ENCODE measurements at places on chromosomes 4 and X. TPM values are rescaled to one million over a fixed set of nuclear protein-coding genes. Genes with fewer than 3 reads are reported as not detected.

GRCh38 chrX:101595739-101596419 lies 21.9 kb downstream of the ARMCX6 start:
- DNase-seq: no peak

GRCh38 chr4:56641494-56642051 lies 39.5 kb downstream of the HOPX start:
- DNase-seq: no peak

DNA sequence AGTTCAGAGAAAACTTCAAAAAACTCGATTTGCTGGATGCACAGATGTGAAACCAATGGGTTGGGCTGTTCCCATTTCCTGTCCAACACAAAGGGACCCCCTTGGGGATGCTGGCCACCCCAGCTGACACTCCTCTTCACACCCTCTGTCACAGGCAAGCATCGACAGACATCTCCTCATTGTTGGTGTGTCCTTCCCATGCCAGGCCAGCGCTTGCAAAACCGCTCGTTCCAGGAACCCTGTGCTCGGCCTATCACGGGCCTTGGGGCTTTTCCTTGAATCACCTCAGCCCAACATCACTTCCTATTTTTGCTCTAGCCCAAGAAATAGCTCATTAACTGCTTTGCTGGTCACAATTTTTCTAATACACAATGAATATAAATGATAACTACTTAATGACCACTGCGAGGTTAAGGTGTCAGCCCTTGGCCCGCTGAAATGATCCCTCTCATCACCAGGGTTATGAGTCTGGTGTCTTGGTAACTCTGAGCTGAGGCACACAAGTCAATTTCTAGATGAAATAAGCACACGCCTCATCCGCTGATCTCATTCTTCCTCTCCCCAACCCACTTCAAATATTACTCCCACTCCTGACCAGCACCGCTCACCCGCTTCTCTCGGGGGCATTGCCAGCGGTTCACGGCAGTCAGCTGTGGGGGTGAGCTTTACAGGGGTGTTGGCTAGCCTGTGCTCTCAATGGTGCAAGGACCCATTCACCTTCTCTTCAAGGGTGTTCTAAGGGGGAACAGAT lies 32.3 kb downstream of the BCOR start:
- DNase-seq: no peak

DNA sequence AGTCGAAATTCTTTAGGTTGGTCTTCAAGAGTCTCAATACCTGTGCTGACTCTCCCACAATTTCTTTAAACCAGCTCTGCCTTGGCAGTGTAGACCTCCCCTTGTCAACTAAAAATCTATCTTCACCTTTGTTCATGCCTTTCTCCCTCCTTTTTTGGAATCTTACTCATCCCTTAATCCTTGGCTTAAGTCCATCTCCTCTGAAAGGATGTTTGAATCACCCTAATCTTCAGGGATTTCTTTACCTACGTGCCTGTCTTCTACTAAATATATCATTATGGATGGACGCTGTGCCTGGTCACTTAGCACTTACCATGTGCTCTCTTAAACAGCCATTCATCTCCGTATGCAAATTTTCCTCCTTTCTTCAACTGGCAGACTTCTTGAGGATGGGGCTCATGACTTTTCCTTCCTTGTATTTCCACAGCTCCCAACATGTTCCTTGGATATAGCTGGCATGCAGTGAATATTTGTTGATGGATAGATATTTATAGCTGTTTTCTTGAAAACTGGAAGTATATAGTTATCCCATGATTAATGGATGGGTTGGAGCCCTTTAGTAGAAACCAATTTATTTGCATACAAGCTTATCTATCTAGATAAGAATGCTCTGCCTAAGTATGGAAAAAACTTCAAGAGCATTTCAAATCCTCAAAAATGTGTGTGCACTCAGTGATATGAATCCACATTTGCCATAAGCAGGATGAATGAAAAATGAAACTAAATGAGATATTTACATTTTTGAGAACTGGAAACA lies 166.6 kb downstream of the SPRY1 start:
- no peak for DNase-seq

DNA sequence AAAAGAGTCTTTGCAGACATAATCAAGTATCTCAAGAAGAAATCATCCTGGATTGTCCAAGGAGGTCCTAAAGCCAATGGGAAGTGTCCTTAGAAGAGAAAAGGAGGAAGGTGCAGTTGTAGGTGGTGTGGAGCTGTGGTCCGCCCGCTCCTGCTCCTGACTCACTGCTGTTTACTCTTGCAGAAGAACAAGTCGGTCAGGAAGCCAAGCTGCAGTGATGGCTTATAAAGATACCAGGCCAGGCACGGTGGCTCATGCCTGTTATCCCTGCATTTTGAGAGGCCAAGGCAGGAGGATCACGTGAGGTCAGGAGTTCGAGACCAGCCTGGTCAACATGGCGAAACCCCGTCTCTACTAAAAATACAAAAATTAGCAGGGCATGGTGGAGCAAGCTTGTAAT lies 66.4 kb upstream of the ATP6AP2 start:
- DNase-seq: no peak

DNA sequence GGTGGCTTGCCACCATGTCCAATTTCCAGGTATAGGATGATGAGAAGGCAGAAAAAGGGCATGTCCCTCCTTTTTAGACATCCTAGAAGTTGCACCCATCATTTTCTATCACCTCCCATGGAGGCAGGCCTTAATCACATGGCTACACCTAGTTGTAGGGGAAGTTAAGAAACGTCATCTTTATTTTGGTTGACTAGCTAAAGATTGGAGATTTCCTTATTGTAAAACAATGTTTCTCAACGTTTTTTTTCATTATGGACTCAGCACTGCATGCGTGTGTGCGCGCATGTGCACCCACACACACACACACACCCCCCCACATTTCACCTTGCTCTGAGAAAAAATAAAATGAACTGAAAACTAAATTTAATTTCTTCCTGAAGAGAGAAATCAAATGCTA lies 2.0 kb upstream of the CXCL9 start:
- no peak for DNase-seq

GRCh38 chr4:105147016-105147552 lies 408 bp downstream of the TET2 start:
- no peak for DNase-seq

DNA sequence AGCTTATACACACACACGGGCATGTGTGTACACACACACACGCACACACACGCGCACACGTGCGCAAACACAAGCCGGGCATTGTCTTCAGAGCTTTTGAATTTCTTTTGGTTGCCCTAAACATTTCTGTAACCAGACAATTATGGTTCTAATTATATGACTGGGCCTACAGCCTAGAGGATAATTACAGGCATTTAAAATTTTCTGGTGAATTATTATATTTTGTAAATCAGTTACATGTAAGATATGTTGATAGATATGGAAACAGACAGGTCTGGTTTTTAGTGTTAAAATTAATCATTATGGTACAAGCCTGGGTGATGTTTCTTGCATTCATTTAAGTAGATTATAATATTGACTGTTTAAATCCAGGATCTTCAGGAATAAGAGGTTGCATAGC lies 1120.5 kb downstream of the ADGRL3 start:
- no peak for DNase-seq

DNA sequence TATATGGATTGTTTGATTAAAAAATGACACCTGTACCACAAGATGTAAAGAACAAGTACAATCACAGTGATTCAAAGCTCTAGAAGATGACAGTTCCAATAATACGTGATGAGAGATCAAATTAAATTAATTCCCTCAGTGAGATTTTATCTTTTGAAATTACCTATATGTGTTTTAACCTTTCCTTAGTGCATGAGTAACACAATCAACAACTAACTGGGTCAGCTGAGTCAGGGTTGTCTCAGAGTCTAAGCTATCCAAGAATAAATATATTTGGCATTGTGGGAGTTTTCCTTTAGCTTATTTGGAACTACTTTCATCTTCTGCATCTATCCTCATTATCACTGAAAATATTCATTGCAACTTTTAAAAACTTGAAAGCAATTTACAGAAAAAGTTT lies 162.8 kb downstream of the WDFY3 start:
- no peak for DNase-seq

GRCh38 chr4:34932591-34932990 lies 1311.7 kb downstream of the ARAP2 start:
- DNase-seq: no peak

GRCh38 chrX:119647552-119648420 lies 41.6 kb upstream of the NKRF start:
- DNase-seq: no peak

DNA sequence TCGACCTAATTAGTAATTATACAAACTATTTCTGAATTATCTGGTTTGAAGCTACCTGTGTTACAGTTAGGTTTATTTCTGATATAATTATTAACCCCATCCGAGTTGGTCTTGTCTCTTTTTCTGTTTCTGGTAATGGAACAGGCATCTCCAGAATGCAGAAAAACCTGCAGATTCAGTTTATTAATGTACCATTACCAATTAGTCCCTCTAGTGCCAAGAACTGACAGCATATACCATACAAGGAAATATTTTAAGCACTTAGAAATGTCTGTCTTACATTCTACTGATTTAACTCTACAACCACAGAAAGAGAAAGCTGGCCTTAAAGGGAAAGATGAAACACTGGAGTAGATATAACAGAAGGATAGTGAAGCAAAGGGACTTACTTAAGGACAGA lies 570.6 kb downstream of the CENPC start:
- DNase-seq: no peak

- DNase-seq: no peak
Measured at GRCh38 chrX:154352466-154352865, 22.0 kb downstream of the FLNA start.

DNA sequence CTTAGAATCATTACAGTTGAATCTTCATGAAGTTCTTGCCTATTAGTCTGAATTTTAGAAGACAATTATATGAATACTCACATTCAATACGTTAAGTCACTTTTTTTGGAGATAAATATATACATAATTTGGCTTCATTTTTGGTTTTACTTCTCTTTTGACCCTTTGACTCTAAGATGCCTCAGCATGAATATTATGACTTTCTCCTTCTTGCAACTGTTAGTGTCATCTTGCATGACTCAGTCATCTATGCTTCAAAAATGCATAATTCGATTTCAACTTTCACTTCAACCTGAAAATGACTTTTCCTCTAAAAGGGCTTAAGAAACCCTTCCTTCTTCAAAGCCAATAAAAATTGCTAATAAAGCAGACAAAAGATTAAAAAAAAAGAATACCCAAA lies 1427.5 kb downstream of the ADGRL3 start:
- no peak for DNase-seq

DNA sequence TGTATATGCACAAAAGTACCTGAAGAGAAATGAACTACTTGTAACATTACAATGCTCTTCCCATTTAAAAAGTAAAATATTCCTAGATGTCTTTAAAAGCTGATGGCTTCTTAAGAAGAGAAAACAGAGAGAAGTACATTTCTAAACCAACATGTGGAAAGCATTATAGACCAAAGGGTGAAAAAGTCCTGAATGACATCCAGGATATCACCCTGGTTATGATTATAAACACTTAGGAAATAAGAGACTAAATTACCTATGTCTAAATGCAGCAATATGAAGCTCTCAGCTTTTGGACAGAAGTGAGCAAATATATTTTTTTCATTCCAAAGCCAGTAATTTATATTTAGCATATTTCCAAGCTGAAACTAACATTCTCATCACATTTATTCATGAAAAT lies 21.7 kb upstream of the EGFL6 start:
- DNase-seq: no peak

GRCh38 chr4:14347526-14347925 lies 654.8 kb upstream of the CPEB2 start:
- no peak for DNase-seq

- no peak for DNase-seq
Measured at GRCh38 chrX:14676431-14676830, 147.1 kb downstream of the GLRA2 start.

DNA sequence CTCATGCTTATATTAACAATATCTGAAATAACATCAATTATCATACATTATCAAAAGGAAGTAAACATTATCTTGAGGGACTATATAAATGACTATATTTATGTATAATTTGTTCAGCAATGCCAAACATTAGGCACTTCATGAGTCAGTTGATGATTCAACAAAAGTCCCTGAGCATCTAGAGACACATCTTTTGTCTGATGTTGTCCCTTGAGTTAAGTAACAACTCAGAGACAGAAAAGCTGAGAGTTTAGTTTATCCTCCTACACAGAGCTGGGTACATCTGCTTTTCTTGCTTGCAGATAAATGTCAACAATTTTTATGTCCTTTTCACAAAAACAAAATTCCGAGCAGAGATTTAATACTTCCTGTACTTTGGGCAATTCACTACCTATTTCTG lies 311.1 kb downstream of the INPP4B start:
- DNase-seq: no peak

The STK32B gene
- 2.3 TPM for total RNA-seq

The CSAG1 gene
- total RNA-seq: not detected

The SMIM31 gene
- not detected for total RNA-seq

The SOWAHB gene
- total RNA-seq: 6.5 TPM

The NCBP2L gene
- total RNA-seq: not detected

The LRP2BP gene
- total RNA-seq: 0.53 TPM

The TCP11X2 gene
- total RNA-seq: not detected

The IL15 gene
- 11.5 TPM for total RNA-seq

The FLNA gene
- 6,152 TPM for total RNA-seq

The TRO gene
- total RNA-seq: 1.4 TPM

The SPOCK3 gene
- total RNA-seq: not detected

The CENPI gene
- total RNA-seq: not detected

The MAMLD1 gene
- 15.4 TPM for total RNA-seq

The STBD1 gene
- 19.9 TPM for total RNA-seq
